ENCODE measurements at places on chromosomes 2 and 18.

- DNase-seq = no peak
Measured at GRCh38 chr2:152376385-152376784, 41.4 kb downstream of the FMNL2 start.

GRCh38 chr18:41144441-41144840 is 810.6 kb upstream of the PIK3C3 start:
- DNase-seq = no peak

- no peak for DNase-seq
Measured at GRCh38 chr2:239908308-239908707, 116.8 kb downstream of the NDUFA10 start.

DNA sequence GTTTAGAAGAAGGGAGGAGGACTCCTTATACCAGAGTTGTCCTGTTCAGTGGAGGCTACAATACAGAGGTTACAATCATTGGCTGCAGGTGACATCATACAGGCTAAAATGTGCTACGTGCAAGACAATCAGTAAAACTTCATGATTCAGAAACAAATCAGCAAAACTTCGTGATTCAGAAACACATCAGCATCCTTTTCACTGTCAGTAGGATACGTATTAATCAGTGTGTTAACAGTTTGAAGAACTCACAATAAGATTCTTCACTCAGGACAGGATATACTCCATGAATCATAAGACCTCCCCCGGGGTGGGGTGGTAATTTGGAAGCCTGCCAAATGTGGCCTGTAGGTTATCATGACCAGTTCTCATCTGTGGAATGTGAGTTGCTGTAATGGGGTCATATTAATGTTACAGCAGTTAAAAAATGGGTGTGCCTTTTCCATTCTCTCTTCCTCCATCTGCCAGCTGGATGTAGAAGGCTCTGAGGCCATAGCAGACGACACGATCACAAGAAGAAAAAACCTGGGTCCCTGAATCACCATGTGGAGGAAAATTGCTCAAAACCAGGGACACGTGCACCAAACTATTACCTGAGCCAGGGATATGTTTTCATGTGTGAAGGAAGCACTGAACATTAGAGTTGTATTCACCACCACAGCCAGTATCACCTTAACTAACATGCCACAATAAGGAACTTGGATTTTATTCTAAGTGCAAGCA is 134.8 kb upstream of the CREB1 start:
- DNase-seq = no peak

- DNase-seq = no peak
Measured at GRCh38 chr2:213934560-213934959, 476.3 kb upstream of the VWC2L start.

DNA sequence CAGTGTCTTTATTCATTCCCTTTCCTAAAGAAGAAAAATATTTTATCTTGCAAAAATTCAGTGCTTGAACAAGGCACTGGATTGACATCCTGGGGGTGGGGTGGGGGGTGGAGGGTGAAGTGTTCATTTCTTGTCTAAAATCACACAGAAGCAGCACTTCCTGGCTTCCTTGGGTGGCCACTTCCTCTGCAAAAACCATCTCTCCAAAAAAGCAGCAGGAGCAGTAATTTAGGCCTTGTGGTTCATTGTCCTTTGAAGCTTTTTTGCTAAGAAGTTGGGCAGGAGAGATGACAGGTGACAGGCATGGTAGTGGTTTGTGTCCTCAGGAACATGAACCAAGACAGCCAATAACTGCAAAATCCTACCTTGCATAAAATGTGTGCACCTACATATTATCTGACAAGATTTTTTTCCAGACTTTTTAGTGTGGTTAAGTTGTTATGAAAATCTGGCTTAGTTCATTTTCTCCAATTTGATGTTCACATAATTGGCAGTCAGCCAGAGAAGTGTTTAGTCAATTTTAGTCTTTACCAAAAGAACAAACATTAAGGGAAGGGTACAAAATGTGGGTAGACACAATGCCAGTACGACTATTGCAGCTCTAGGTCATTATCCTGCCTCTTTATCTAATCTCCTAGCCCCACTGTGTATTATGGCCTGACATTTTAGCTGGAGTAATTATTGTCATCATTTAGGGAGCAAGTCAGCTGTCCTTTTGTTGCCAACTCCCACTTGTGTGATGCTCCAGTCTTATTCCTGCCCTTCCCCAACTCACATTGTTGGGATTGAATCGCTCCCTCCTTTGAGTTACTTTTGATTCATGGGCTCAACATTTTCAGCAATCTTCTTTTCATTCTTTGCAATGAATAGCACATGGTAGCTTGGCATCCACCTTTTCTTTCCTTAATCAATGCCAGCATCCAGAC is 177.2 kb downstream of the MYO3B start:
- no peak for DNase-seq

GRCh38 chr2:211900000-211900399 is 638.6 kb downstream of the ERBB4 start:
- DNase-seq = no peak

GRCh38 chr2:84022810-84023431 is 436.2 kb downstream of the SUCLG1 start:
- no peak for DNase-seq

GRCh38 chr2:189624648-189625355 is 36.5 kb upstream of the ASNSD1 start:
- DNase-seq = no peak

- no peak for DNase-seq
Measured at GRCh38 chr2:23838581-23838980, 88.3 kb downstream of the ATAD2B start.

- no peak for DNase-seq
Measured at GRCh38 chr2:24754985-24755705, 38.0 kb downstream of the PTRHD1 start.

DNA sequence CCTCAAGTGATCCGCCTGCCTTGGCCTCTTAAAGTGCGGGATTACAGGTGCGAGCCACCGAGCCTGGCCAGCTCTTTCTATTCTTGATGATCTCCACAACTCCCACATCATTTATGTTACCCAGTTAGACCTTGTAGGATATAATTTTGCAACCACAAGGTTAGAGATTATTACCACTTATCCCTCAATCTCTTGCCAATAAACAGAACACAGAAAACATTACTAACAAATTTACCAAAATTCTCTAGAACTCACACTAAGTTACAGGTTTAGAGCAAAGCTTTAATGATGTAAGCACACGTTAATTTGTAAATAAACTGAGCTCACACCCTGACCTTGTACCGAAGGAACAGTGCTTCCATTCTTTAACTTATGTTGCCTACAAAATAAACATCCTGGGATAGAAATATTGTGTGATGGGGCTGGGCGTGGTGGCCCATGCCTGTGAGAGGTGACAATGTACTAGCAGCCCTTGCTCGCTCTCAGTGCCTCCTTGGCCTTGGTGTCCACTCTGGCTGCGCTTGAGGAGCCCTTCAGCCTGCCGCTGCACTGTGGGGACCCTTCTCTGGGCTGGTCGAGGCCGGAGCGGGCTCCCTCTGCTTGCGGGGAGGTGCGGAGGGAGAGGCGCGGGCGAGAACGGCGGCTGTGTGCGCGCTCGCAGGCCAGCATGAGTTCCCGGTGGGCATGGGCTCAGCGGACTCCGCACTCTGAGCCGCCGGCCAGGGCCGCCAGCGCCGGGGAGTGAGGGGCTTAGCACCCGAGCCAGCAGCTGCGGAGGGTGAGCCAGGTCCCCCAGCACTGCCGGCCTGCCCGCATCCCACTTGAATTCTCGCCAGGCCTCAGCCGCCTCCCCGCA is 42.1 kb upstream of the ITSN2 start:
- no peak for DNase-seq

- no peak for DNase-seq
Measured at GRCh38 chr2:234512884-234513669, 16.2 kb upstream of the ARL4C start.

GRCh38 chr2:209121691-209122090 is 302.2 kb upstream of the MAP2 start:
- DNase-seq = no peak

- no peak for DNase-seq
Measured at GRCh38 chr2:26316845-26317244, 29.1 kb upstream of the SELENOI start.

- DNase-seq = no peak
Measured at GRCh38 chr2:215653344-215654030, 217.6 kb upstream of the FN1 start.

GRCh38 chr2:74010087-74010541 is 25.4 kb downstream of the TET3 start:
- no peak for DNase-seq

DNA sequence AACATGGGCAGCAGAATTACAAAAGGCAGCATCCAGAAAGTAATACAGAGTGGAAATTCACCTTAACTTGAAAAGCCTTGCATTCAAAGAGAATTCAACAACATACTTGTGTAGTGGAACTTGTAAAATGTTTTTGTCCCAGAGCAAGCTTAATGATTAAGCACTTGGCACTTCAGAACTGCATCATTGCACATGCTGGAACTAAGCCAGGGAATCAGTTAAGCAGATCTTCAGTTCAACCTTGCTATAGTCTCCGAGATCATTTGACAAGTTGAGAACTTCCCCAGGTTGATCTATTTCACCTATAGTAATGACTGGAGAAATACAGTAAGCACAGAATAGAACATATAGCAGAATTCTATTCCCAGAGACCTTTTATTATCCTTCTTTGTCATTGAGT is 1337.2 kb upstream of the NXPH2 start:
- DNase-seq = no peak

DNA sequence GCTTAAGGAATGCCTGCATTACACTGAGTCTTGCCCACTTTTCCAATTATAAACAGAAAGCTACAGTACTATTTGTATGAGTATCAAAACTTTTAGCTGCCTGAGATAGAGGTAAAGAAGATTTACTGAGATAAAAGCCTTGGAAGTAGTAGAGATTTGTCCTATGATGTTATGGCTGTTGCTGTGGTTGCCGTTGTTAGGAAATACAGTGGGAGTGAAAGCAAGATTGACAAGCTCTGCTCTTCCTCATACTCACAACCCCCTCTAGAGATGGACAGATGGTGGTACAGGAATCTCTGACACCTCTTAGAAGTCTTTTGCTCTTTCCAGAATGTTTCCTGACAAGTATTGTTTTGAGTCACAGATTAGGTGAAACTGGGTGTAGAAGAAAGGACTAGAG is 242.5 kb downstream of the RPIA start:
- DNase-seq = no peak

- no peak for DNase-seq
Measured at GRCh38 chr18:37313624-37314023, 252.0 kb downstream of the CELF4 start.

DNA sequence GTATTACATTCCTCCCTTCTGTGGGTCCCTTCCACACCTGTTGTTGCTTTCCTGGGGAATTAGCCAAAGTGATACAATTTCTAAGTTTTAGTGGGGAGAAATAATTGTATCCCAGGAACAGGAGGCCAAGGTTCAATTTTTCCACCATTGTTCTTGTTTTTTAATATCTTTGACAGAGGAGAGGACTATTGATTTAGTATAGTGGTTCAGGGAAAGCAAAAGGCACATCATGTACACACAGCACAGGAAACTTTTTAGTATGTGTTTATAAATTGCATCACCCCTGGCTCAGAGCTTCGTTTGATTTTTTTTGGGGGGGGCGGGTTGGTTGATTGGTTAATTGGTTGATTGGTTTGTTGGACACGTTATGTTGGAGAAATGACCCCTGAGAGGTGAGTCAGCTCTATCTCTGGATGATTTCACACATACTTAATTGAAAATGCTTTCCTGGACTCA is 431.6 kb downstream of the PID1 start:
- no peak for DNase-seq

GRCh38 chr18:74534981-74535649 is 815 bp downstream of the CNDP1 start:
- DNase-seq = no peak

DNA sequence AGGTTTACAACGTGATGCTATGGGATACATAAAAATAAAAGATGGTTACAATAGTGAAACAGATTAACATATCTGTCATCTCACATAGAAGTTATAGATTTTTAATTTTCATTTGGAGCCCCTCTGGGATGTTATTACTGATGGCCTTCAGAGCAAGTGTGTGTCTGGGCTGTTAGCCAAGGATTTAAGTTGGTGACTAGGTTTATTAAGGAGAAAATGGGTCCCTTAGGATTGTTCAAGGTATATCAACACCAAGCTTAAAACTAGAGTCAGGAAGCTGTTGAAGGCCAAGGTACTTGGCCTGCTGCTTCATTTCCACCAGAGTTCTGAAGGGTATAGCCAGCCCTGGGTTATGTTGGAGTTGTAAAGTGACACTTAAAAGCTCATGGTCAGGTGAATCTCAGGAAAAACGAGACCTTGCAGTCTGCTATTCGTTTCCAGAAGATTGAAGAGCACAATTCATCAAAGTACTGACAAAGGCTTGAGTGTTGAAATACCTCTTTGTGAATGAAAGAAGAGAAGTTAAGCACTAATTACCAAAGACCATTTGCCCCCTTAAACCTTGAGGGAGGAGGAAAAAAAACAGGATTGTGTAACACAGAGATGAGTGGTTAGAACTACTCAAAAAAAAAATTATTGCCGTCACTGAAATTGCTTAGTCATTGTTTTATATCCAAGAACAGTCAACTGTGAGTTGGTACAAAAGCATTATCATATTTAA is 48.4 kb downstream of the MAP2 start:
- DNase-seq = no peak

DNA sequence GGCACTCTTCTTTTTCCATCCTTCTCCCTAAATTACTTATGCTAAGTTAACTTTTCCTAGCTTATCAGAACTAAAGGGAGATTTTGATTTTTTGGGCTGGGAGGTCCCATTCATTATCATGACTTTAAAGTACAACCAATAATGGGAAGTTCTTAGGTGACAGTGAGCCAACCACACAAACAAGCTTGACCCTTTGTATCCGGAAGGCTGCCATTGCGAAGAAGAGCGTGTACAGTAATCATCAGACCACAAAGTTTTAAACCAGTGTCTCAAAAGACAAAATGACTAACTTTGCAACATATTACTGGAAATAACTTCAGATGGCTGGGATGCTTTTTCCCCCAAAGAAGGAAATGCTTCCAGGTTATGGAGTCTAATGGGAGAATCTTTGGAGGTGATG is 298.1 kb downstream of the TGIF1 start:
- no peak for DNase-seq

DNA sequence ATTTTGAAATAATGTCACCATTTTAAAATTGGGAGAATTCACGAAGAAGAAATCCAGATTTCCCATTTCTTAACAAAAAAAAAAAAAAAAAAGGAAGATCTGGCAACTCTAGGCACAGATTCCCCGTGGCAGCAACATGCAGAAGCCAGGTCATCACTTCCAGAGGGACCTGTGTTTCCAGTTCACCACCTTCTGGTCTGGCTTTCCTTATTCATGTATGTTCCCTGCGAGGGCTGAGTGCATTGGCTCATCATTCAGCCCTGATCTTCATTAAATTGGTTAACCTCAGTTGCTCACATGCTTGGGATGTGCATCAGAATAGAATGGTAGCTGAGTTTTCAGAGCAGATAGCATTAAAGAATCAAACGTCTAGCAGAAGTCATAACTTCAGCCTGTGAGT is 25.0 kb upstream of the MAP3K20 start:
- no peak for DNase-seq

Data from stimulated activated CD4-positive, alpha-beta T cell treated with anti-CD3 and anti-CD28 coated beads, Interleukin-1b, Interleukin-23, amount 100 ng/mL, for 24 hours (primary cell).